ENCODE measurements at places on chromosomes 11 and 22.

DNA sequence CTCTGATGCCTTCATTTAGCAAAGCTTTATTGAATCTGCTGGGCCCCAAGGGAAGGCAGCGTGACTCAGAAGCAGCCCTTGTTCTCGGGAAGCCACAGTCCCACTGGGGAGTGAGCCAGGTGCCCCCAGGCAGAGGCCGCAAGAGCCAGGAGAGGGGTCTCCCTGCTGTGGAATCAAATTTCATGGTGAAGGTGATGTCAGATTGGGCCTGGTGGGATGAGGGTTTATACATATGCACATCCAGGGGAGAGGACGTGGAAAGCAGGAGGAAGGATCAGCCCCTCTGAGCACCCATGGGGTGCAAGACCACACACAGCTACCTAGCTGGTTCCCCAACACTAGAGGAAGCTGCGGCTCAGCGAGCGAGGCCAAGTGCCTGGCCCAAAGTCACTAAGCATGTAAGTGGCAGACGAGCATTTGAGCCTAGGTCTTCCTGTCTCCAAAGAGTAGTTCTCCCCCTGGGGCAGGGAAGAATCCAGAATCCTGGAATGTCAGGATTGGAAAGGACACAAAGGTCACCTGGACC lies 2.0 kb downstream of the SYNGR1 start:
- no peak for DNase-seq

- DNase-seq: no peak
These were observed 51.6 kb downstream of the CYTH4 start for GRCh38 chr22:37333724-37334460.

- DNase-seq: no peak
These were observed 21.9 kb downstream of the TPBGL start for GRCh38 chr11:75262436-75262835.

- DNase-seq: no peak
These were observed 56.8 kb downstream of the CD6 start for GRCh38 chr11:61028135-61028729.

DNA sequence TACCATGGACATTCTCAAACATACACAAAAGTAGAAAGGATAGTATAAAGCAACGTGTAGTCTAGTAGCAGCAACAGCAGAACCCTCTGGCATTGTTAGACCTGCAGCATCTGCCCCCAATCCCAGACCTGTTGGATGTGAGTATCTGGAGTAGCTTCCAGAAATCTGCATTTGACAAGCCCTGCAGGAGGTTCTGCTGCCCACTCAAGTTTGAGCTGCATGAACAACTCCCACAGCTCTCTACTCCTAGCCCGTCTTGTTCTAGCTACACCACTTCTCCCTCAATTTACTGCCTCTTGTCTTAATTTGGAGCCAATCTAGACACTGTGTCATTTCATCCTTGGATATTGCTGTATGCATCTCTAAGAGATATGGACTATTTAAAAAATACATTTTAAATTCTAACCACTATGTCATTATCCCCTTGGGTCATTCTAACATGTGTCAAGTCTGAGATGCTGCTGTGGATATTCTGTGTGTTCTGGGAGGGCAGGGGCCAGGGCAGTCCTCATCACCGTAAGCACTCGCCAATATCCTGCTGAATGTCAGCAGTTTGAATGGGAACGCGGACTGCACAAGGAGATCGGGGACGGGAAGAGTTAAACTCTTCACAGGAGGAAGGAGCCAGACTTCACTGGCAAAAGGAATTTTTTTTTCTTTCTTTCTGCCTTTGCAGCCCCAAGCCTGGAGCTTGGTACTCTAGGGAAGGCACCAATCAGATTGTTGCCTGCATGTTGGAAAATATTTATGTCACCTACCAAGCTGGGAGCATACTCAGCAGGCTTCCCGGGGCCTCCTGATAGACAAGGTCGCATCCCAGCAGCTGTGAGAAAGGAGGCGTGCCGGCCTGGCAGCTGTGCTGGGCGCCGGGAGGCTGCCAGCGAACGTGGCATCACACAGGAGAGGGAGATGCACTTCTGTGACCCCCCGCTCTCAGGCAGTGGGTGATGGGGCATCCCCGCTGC lies 429.0 kb downstream of the MIAT start:
- DNase-seq: no peak

DNA sequence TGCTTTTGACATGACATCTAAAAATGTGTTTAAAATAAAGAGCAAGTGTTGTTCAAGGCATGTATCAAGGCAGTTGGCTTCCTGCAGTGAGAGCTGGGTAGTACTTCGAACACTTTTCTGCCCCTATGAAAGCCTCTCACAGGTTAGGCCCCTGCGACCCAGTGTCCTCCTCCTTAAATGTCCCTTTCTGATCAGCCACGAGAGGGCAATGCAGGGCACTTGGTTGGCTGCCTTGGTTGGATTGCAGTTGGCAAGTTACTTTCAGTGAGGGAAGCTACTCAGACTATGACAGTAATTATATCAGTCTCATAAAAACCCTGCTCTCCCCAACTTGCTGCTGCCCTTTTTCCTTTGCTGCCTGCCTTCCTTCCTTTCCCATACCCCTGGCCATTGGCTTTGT lies 743.8 kb downstream of the NTM start:
- peak; percentile 53 for DNase-seq

DNA sequence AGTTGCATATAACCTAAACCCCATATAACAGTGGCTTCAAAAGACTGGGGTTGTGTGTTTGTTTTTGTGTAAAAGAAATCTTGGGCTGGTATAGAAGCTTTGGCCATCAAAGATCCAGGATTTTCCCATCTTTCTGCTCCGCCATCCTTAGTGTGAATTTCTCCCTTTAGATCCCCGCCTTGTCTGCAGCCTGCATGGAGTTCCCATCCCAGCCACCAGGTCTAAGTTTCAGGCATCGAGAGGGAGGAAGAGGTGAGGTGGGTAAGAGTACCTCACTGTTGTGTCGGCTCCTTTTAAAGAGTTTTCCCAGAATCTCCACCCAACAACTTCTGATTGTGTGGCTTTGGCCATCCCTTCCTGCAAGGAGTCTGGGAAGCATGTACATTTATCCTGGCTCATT lies 195.5 kb upstream of the SORL1-AS1 start:
- DNase-seq: no peak

- DNase-seq: peak; percentile 65
These were observed 23.5 kb downstream of the TP53I11 start for GRCh38 chr11:44927174-44927661.

Data from Caco-2 (cell line).